ENCODE measurements at places on chromosomes 16 and 17.

GRCh38 chr16:27109666-27110523 lies 43.2 kb downstream of the C16orf82 start:
- DNase-seq: peak; percentile 74

DNA sequence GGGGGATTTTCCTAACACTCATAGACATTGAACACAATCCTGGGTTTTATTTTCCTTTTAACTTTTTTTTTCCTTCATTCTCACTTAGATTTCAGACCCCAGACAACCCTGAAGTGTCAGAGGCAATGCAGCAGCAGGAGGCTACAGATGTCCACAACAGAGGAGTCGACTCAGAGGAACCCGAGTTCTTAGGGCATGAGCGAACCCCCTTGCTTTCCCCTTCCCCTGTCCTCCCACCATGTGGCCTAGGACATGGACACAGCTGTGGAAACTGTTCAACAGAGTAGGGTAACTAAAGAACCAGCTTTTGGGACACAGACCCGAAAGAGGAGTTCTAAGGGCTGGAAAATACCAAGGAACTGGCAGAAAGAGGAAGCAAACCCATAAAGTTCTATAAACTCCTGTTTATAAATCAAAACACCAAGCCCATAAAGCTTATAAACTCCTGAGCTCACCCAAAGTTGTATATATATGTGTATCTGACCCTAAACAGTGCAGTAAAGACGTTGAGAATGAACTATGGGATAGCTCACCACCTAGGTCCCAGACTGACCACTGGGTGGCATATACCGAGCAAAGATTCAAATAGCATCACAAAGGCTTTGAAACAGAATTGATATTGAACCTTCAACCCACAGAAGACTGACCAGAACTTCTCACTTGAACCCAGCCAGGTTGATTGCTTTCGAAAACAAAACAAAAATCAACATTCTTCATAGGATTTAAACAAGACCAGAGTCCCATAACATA lies 33.9 kb downstream of the CMTM4 start:
- no peak for DNase-seq

- no peak for DNase-seq
Measured at GRCh38 chr17:78330570-78331224, 29.2 kb downstream of the SOCS3 start.

DNA sequence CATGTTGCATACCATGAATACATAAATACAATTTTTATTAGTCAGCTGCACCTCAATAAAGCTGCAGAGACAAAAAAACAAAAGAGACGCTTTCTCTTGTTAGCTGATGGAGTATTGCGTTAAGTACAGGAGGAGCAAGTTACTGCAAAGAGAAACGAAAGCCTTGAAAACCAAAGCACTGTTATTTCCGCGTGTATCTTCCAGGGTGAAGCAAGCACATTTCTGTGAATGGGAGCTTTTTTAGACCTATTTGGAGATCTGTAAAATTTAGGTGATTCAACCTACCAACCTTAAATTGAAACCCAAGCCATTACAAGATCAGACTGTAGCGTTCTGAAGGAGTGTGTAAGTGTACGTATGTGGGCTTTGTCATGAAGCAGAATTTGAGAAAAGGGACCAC lies 390.4 kb downstream of the SOX9 start:
- DNase-seq: no peak

- DNase-seq: no peak
Measured at GRCh38 chr17:39676198-39676819, 8.1 kb downstream of the PNMT start.

GRCh38 chr16:68037841-68038597 lies 14.9 kb downstream of the DUS2 start:
- DNase-seq: no peak

DNA sequence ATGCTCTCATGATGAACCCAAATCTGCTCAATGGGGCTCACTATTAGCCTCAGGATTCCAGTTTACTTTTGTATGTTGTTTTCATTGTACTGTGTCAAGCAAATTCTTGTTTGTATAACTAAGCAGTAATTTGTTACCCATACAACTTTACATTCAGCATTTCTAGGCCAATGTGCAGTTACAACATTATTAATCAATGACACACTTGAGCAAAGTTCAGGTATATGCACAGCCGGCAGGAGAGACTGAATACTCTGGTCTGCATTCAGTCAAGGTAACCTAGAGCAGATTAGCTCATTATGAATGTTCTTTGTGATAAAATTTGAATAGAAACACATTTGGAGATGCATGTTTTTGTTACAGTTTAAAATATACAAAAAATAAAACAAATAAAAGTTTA lies 2.2 kb upstream of the MYO1D start:
- no peak for DNase-seq

- DNase-seq: no peak
Measured at GRCh38 chr17:7383371-7383741, 2.5 kb downstream of the TNK1 start.

DNA sequence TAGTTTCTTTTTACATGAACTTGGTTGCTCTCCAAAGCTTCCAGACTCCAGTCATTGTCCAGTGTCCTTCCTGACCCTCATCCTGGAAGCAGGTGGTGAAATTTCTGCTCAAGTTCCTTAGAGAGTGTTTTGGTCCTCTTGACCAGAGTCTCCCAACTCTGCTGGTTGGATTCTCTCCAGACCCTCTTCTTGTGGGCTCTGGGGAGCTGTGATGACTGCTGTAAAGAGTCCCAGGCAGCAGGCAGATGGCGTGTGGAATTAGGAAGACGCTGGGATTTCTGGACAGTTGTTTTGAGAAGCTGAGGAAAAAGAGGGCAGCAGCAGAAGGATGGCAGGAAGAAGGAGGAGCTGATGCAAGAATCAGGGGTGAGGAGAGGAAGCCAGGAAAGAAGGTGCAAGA lies 1.6 kb upstream of the SEZ6 start:
- no peak for DNase-seq

GRCh38 chr17:35683591-35683990 lies 47.8 kb upstream of the RASL10B start:
- DNase-seq: no peak

DNA sequence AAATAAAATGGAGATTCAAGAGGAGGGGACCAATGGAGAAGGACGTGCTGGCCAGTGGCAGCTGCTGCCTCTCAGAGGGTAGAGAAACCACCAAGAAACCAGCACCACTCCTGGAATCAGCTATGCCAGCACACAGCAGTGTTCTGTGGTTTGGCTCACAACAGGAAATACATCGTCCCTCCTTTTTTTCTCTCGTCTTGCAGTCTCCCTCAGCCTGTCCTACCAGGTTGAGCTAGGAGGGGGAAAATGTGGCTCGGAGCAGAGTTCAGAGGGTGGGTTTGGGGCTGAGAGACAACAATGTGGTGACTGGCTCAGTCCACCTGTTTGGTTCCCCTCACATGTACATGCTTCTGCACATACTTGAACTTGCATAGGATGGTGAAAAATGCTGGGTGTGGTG lies 19.9 kb upstream of the SLC16A5 start:
- no peak for DNase-seq

GRCh38 chr16:69351309-69352027 lies at the start of gene TMED6:
TSS of gene TMED6 (minus strand) at chr16:69351786. CDS start at chr16:69351753, 33 bp downstream.
- no peak for DNase-seq

DNA sequence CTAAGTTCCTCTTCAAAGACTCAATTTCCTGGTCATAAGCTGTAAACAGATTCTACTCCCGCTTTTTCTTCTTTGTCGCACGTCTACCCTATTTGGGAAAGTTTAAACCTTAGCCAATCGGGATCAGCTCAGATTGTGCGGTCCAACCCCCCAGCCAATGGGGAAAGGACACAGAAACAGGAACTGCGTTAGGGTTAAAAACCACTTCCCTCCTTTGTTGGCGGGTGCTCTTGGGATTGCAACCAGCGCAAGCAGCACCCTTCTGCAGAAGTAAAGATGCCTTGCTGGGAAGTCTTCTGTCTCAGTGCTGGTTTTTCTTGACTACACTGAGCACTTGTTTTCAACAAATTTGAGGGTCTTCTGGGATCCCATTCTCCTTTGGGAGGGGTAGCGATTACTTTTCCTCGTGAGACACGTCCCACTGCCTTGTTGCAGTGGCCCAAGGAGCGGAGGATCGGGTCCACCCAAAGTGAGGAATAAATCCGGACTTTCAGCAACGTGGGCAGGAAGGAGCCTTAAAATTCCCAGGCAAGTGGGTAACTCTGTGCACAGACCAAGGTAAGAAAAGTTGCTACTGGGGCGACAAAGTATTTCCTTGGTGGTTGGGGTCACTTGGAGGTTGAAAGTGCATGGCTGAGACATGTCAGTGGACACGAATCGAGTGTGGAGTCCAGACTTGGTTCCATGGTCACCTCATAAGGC lies 1.0 kb upstream of the YPEL3 start:
- no peak for DNase-seq

GRCh38 chr16:89033796-89034572 lies 57.0 kb upstream of the CBFA2T3 start:
- DNase-seq: no peak

GRCh38 chr16:27966756-27967155 lies 96.8 kb downstream of the GSG1L start:
- DNase-seq: no peak

DNA sequence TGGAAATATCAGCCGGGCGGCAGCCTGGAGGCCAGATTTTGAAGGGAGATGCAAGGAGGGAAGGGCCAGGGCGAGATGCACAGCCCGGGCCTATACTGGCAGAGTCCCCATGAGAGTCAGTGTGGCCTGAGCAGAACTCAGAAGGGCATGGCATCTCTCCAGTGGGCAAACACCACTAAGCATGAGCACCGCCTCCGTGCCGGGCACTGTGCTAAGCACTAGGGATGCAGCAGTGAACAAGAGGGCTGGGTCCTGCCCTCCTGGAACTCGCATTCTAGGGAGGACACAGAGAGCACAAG lies 33.5 kb downstream of the TK2 start:
- DNase-seq: no peak

GRCh38 chr17:992933-993332 lies 4.0 kb upstream of the TIMM22 start:
- no peak for DNase-seq

- DNase-seq: no peak
Measured at GRCh38 chr17:58758890-58759289, 3.2 kb downstream of the PPM1E start.

DNA sequence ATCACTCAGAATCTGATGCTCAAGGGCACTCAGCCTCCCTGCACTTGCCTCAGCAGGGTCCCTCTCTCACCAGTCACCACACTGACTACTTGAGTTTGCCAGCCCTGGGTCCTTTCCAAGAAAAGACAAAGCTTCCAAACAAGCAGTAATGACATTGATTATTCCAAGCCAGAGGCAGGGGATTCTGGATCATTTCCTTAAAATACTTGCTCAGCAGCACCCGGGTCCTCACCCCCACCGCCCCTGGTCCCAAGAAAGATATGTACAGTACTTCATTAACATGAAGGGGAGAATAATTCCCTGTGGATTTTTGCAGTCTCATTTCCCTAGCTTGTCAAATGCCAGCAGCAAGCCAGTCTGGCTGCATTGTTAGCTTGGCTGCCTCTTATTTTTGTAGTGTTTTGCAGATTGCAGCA lies 83.2 kb upstream of the GNAO1 start:
- no peak for DNase-seq

- DNase-seq: no peak
Measured at GRCh38 chr17:7476951-7477350, 2.5 kb downstream of the ZBTB4 start.

DNA sequence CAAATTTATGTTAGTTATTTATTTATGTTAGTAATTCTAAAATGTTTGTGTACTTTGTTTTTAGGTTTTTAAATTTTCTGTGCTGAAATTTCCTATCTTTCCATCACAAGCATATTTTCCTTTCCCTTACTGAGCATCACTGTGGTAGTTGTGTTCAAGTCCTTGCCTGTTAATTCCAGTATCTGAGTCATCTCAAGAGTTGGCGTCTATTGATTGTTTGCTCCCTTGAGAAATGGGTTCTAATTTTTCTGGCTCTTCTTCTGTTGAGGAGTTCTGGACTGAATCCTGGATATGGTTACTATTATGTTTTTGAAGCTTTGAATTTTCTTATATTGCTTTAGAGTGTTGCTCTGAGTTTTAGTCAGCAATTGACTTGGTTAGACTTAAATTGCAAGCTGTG lies 56.3 kb downstream of the GAN start:
- DNase-seq: no peak

DNA sequence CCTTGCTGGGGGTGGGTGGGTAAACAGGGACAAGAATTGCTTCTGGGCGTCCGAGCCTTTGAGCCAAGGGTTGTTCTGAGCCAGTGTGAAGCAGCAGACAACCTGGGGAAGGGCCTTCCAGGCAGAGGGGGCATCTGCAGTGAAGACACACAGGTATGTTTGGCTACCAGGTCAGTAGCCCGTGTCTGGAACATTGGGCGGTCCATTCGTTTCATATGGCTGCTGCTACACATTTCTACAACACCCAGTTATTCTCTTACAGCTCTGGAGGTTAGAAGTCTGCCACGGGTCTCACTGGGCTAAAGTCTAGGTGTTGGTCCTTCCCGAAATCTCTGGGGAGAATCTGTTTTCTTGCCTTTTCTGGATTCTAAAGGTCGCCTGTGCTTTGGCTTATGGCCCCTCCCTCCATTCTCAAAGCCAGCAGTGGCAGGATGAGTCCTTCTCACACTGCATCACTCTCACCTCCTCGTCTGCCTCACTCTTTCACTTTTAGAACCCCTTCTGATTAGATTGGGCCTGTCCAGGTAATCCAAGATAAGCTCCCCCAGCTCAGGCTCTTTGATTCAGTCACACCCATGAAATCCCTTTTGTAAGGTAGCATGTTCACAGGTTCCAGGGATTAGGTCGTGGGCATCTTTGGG lies 136.1 kb downstream of the CLEC16A start:
- DNase-seq: no peak

GRCh38 chr17:75504347-75505151 lies 10.8 kb downstream of the CASKIN2 start:
- no peak for DNase-seq
